Cardiac septum (tissue), 1 donor: ENCODE measurements at places on chromosomes 2 and 18. TPM values are rescaled to one million over a fixed set of nuclear protein-coding genes. Genes with fewer than 3 reads are reported as not detected.

DNA sequence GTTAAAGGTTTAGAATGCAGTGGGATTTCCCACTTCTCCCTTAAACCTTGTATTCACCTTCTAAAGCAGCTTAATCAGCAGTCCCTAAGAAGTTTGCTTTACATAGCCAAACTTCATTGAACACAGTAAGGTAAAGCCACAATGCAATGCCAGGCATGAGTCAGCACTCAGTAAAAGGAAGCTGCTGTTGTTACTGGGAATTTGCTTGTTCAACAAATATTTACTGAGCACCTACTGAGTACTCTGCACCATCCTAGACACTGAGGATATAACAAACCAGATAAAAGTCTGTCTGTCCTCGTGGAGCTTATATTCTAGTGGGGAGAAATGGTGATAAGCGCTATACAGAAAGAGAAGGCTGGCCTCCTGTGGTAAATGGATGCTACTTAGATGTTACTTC, 162.7 kb downstream of the PKP4 start:
- no peak for DNase-seq

DNA sequence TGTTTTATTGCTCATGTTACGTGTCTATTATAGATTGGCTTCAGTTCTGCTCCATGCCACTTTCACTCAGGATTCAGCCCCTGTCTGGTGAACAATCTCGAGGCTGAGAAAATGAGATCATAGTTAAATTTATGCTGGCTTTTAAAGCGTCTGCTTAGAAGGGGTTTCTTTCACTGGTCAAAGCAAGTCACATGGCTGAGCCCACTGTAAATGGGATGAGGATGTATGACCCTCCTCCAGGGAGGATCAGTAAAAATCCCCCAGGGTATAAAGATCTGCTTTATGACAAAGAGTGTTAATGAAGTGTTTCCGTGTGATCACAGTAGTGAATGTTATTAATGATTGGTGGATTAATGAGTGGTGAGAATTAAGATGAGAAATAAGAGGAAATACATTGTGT, 6.2 kb upstream of the PLCL1 start:
- no peak for DNase-seq

- no peak for DNase-seq
Measured at GRCh38 chr18:46772357-46772756, 15.5 kb upstream of the ST8SIA5 start.

DNA sequence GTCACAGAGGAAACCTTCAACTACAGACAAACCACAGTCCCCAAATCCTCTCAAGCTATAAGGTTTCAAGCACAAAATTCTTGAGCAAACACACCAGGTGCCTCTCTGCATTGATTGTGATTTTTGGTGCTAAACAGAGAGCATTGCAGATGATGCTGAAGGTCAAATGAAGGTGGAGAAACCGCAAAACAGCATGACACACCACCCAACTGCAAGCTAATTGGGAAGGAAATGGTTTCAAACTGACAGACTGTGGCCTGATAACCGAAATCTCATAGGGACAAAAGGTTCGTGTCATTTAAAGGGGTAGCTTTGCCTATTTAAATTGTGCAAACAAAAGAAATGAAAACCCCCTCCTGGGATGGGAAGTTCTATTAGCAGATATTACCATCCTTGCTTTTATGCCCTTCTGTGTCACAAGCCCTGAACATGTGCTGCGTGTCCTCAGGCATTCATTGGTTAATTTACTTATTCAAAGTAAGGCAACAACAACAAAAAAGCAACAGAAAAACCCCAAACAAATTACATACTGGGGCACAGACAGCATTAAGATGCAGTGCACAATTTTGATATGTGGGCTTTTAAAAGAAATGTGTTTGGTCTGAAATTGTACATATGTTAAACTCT, 154.9 kb downstream of the AQP4 start:
- DNase-seq = no peak

The TSHZ1 gene
- 13.3 TPM for total RNA-seq

The QPCT gene
- 5.2 TPM for total RNA-seq
